Left renal cortex interstitium (tissue), 4 donors: ENCODE measurements at places on chromosomes 16 and 17. TPM values are rescaled to one million over a fixed set of nuclear protein-coding genes. Genes with fewer than 3 reads are reported as not detected.

GRCh38 chr16:1280783-1281182, 24.9 kb downstream of the TPSD1 start:
- no peak for DNase-seq

- DNase-seq = no peak
These were observed 18.2 kb upstream of the NXPH3 start for GRCh38 chr17:49557312-49558024.

DNA sequence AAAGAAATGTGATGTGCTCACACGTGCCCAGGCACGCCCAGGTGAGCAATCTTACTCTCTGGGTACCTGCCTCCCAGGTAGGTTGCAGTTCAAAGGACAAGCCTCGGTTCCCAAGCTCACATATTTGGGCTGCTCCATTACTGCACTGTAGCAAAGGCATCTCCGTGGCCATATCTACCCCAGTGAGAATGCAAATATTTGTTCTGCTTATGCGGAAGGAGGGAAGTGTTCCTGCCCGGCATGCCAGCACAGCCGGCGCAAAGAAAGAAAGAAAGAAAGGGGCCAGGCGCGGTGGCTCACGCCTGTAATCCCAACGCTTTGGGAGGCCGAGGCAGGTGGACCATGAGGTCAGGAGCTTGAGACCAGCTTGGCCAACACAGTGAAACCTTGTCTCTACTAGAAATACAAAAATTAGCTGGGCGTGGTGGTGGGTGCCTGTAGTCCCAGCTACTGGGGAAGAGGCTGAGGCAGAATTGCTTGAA, 30.7 kb downstream of the SLC43A2 start:
- DNase-seq = no peak

DNA sequence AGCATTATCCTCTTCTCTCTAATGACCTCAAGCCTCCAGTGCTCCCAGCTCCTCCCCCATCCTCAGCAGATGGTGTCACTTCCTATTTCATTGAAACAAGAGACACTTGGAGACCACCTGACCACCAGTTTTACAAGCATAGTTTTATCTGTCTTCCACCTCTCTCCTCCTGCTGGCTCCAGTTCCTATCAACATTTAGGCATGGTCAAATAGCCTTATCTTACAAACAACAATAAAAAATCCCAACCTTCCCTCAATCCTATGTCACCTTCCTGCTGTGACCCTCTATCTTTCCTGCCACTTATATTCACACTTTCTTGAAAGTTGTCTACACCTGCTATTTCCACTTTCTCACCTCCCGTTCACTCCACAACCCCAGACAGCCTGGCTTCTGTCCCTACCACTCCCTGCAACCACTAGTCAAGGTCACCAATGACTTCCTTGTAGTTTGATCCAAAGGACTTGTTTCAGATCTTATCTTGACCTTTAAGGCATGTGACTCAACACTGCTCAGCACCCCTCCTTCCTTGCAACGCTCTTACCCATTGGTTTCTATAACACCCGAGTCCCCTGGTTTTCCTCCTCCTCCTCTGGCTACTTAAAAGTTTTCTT, 4.3 kb upstream of the NTN1 start:
- DNase-seq = no peak

- DNase-seq = no peak
These were observed 3.0 kb downstream of the USP7 start for GRCh38 chr16:8960788-8961109.

DNA sequence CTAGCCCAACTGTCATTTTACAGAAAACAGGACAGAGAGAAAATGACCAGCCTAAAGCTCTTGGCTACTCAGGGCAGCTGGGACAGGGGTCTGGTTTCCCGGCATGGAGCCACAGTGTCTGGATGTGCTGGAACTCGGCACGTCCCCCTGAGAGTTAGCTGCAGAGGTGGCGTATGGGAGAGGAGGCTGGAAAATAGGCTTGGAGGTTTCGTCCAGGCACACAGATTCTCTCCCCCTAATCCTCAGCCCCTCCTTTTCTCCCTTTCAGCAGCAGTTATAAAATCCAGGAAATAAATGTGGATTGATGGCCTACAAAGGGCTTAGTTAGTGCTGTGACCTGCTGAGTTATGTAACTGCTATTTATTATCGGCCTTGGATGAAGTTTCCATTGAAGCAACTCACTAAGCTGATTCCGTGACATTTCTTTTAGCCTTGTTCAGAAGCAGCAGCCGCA, 89.5 kb upstream of the TOB1 start:
- DNase-seq = no peak

The EXOC3L1 gene
- 4.9 TPM for polyA plus RNA-seq

The ERAL1 gene
- 76.2 TPM for polyA plus RNA-seq
